Inflammatory macrophage treated with lipopolysaccharide for 4 hours (primary cell): ENCODE measurements at places on chromosomes 3 and 15.
A peak's percentile ranks its signal among the peaks of the same experiment; 100 is the strongest.

DNA sequence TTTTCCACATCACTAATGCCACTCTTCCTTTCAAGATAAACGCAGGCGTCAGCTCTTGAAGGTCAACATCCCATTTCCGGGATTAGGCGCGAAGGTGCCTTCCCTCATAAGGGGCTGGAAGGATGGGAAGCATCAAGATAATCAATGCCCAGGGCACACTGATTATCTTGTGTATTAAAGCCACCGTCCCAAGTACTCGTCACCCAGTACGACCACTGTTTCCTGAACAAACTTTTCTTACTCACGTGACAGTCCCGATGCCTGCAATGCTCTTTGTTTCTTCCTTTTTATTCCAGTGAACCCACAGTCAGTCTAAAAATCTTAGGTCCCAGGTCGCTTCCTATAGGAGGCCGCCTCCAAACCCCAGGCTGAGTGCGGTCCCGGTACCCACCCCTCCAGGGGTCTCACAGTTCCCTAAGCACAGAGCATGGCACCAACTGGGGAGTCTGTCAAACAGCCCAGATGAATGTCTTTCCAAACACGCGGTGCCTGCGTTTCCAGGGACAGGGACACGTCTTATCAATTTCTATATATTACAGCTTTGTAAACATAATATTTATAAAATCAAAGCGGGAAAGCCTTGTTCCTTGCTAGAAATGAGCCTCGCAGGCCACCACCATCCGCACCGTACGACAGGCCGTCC, 589 bp downstream of the ANAPC13 start:
- peak; percentile 32 for DNase-seq

- no peak for DNase-seq
Measured at GRCh38 chr3:192577271-192577670, 150.1 kb downstream of the FGF12 start.

DNA sequence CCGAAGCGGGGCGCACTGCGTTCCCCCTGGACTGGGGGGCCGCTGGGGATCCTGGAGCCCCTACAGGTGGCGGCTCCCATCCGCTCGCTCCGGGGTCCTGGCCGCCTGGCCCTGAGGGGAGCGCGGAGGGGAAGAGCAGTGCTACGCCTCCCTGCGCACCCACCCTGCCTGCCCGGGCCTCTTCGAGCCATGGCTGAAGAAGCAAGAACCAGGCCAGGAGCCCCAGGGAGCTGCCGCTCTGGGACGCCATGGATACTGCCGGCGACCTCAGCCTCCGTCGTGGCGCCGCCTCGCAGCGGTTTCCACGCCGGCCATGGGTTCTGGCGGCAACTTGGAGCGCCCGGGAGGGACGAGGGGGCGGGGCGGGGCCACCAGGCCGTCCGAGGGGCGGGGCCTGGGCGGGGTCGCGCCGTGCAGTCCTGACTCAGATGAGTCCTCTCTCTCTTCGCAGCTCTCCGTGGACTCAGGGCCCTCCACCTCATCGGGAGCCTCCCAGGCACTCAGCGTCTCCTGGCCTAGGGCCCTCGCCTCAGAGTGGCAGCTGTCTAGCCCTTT, 50.9 kb downstream of the MYL3 start:
- DNase-seq: peak; percentile 27

DNA sequence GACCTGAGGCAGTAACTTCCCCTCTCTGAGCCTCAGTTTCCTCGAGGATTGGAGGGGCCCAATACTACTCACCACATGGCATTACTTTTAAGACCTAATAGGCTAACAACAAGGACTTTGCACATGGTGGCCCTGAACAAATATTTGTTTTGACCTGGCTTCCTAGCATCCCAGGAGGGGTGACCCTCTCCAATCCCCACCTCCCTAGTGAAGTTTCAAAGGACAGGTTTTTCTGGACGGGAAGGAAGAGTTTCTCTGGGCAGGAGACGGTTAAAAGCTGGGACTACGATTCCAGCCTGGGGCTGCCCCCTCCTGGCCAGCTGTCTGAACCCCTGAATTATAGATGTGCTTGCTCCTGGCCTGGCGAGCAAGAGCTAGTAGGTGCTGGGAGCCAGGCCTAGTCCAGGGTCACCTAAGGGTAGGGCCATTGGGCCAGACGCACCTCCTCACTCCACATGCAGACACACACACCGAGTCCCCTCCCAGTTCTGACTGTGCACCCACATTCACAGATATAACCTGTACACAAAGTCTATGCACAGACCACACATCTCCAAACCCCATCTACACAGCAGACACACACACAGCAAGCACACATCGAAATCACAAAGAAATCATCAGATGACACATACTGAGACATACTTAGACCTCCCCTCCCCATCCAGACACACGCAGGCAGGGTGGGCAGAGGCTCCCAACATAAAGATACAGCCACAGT, 2.7 kb upstream of the ISL2 start:
- DNase-seq: no peak

- no peak for DNase-seq
Measured at GRCh38 chr3:124567179-124567578, 163.1 kb upstream of the UMPS start.

DNA sequence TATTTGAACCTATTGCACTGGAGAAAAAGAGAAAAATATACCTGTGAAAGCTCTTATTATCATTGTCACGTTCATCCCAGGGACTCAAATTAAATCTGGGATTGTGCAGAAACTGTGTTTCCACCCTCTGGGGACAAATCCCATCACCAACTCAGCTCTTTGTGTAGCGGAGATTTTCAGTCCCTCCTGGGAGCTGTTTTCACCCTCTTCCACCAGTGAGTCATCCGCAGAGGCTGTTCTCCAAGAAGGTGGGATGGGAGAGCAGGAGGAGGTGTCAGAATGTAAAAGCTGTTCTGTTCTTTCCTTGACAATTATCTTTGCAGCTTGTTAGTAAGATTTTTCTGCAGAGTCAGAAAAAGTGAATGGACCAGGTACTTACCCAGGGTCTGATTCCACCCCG, 28.0 kb downstream of the SV2B start:
- DNase-seq: no peak

DNA sequence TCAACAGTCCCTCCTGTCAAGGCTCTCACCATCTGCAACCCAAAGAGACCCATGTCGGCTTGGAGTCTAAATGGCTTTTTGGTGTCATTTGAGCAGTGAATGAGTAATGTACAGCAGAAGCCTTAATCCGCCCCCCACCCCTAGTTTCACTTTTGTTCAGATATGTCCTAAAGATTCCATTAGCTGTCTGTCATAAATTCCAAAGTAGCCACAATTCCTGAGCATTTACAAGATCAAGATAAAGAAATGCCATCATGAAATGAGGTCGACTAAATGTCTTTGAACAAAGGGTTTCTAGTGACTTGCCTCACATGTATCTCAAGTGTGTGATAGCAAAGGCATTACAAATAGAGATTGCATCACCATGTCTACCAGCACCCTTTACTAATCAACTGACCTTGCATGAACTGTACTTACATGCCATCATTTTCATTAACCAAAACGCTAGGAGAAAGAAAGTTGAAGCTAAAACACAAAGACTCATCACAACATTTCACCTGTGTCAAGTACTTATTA, 123.8 kb upstream of the PHLDB2 start:
- DNase-seq: peak; percentile 32

DNA sequence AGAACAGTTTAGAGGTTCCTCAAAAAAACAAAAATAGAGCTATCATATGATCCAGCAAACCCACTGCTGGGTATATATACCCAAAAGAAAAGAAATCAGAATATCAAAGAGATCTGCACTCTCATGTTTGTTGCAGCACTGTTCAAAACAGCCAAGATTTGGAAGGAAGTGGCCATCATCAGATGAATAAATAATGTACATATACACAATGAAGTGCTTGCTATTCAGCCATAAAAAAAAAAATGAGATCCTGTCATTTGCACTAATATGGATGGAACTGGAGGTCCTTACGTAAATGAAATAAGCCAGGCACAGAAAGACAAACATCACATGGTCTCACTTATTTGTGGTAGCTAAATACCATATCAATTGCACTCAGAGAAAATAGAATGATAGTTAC, 58.4 kb downstream of the SCAPER start:
- no peak for DNase-seq

DNA sequence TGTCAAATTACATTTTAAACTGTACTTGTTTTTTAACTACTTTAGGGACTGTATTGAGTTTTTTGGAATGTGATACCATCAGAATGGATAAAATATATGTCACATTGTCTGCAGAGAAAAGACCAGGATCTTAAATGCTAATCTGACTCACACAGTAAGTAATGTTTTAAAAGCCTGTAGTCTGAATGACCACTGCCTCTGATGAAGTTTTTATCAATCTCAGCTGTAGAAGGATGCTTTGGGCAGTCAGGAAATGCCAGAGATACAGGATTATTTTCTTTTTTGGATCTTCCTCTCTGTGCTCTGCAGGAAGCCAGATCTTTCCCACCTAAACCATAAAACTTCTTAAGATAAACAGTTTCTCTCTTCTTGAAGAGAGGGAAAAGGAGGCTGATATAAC, 73.1 kb upstream of the PRTG start:
- no peak for DNase-seq

- no peak for DNase-seq
Measured at GRCh38 chr3:54641226-54642014, 286.4 kb downstream of the LRTM1 start.

DNA sequence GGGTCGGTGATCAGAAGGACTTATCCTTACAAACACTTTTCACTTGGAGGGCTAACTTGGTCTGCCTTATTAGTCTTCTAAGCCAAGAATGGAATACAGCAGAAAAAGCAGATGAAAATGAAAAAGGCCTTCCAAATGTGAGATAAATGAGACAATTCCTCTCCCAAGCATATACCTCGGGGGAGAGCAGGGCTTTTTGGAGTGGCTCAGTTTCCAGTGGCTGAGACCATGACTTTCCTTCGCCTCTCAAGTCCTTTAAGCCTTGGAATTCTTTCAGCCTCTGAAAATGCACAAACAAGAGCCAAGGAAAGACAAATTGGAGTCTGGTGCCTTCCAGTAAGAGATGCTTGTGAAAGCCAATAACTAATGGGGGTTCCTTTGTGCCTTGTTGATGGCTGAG, 130.9 kb downstream of the DTWD1 start:
- no peak for DNase-seq

- DNase-seq: no peak
Measured at GRCh38 chr15:100779331-100780207, 100.1 kb upstream of the ALDH1A3 start.
